ENCODE measurements at places on chromosomes 16 and 17.

DNA sequence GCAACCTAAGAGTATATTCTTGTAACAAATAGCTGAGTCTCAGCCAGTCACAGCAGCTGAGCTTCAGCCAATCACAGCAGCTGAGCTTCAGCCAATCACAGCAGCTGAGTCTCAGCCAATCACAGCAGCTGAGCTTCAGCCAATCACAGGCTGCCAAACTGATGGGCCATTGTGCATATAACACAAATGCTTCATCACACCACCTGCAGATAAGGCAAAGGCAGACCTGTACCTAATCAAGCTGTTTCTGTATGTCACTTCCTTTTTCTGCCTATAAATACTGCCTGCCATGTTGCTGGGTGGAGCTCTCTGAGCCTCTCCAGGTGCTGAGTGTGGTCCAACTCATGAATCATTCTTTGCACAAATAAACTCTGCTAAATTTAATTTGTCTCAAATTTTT, 19.9 kb downstream of the MYH13 start:
- DNase-seq: no peak

DNA sequence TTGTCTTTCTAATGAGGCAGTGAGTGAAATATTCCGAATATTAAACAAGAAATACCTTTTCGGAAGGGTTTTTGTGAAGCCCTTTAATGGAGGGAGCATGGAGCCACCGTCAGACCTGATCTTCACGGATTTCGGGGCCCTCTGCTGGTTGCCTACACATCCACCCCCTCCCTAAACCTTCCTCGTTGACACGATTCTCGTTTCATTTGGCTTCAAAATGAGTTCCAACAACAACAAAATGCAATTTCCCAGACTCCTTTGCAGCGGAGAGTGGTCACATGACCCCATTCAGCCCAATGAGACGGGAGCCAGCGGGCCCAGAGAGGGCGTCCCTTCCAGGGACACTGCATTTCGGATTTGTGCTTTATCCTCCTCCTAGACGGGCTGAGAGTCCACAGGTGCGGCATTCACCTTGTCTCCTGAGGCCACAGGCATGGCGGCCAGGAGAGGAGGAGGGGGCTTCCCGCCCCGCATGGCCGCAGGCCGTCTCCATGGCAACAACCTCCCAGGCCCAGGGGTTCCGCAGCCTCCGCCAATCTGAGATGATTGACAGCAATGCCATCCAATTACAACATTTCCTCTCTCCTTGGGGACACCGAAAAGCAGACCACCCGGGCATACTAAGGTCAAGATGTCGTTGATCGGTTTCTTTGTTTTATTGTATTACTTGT, 259.8 kb downstream of the C16orf95 start:
- no peak for DNase-seq

GRCh38 chr17:327971-328370, 24.6 kb downstream of the RPH3AL start:
- DNase-seq: no peak

GRCh38 chr16:28930652-28931051, 1.1 kb upstream of the CD19 start:
- no peak for DNase-seq

DNA sequence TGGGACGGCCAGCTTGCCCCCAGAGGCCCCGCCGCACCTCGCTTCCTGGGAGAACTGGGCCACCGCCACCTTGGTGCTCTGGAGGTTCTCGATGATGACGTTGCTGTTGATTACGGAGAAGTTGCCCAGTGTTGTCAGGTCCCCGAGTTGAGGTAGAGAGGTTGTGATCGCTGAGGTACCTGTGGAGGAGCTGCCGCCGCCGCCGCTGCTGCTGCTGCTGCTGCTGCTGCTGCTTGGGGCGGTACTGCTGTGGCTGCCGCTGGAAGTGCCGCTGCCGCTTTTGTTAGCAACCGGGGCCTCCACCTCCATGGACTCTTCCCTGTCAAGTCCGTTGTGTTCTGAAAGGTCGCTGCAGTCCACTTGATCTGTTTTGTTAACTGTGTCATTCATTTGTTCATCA, 9.5 kb downstream of the SALL1 start:
- no peak for DNase-seq

DNA sequence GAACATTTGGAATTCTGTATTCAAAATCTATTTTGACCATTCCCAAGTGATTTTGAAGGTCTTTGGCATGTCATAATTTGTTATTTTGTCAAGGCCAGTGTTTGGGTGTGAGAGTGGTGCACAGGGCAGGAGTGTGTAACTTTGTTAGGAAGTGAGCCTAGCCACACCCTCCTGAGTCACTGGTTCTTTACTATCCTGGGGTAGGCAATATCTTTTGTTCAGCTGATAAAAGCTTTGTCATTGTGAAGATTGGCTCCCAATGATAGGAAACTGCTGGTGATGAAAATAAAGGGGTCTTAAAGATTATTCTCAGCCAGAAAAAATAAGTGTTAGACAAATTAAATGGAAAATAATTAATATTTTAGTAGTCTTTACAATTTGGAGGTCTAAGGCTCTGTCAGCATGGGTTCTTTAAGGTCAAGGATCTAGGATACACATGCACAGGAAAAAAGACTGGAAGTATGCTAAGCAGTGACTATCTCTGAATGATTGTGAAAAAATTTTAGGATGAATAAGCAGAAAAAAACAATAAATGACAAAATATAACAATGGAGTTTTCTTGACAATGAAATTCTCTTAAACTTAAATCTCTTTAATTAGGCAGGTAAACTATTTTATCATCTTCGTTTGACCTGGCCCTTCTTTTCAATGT, 5.1 kb downstream of the UBN1 start:
- no peak for DNase-seq

DNA sequence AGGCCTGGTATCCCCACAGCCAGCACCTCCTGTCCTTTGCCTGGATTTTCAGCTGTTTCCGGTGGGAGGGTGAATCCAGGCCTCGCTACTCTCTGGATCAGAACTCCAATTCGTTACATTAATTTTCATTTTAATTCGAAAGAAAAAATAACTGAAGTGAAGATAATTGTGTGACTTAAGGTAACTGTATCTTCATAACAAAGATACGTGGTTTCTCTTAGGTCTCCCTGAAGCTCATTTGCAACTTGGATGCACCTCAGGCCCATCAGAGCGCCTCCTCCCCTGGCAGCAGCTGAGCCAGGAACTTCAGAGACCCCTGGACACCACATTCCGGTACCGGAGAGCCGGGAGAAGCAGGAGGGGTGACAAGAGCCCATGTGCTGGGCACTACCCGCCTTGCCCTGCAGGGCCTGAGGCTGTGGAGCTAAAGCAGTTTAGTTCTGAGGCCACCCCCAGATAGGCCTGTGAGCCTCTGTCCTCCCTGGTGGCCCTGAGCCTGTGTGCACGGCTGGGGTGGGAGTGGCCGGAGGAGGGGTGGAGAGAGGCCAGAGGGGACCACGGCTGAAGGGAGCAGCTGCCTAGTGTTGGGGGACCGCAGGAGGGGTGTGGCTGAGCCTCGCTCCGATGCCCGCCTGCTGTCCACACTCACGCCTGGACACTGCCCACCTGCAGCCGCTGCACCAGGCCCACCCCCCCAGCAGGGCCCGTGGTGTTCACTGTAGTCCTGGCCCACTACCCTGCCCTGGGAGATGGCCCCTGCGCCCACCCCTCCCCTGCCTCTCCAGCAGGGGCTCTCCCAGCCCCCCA, 11.4 kb upstream of the DUS1L start:
- no peak for DNase-seq

DNA sequence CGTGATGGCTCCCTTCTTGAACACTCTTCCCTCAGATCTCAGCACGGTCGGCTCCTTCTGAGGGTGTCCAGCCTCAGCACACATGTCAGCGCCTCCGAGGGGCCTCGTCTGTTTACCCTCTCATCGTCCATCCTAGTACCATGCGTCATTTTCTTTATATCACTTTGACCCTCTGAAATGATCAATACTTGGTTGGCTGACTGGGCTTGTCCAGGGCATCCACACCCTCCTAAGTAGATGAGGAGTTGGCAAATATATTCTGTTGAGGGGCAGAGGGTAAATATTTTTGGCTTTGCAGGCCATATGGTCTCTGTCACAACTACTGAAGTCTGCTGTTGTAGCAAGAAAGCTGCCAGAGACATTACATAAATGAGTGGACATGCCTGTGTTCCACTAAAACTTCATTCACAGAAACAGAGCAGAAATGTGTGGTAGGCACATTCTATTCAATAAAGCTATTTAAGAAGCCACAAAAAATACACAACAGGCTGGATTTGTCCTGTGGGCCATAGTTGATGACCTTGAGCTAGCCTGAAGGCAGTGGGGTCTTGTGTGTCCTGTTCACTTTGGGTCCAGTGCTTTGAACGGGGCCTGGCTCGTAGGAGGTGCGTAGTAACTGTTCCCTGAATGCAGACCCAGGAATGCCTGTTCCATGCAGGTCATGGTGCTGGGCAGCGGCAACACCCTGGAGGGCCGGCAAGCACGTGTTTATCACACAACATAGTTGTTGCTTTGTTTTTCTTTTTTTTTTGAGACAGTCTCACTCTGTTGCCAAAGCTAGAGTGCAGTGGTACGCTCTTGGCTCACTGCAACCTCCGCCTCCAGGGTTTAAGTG, 185.8 kb downstream of the SNX29 start:
- DNase-seq: no peak

DNA sequence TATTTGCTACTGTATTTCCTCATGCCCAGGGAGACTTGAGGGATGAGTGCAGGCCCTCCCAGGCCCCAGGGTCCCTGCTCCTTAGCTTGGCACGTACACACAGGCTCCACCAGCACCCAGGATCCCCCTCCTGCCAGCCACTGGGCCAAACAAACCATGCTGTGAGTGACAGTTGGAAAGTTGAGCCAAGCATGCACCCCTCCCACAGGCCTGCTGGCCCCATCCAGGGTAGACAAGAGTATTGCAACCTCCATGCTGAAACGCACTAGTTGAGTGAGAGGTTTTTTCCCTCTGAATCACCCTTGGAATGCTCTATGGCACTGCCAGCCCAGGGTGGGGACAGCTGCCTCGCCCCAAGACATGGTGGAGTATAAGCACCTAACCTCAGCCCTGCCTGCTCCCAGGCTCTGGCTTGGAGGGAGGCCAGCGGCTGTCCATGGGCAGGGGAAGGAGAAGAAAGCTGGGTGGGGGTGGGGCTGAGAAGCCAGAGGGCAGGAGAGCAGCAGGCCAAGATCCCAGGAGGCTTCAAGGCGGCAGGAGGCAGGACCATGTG, 49.6 kb downstream of the PITPNM3 start:
- no peak for DNase-seq

GRCh38 chr17:18037486-18037885, 1.5 kb downstream of the ATPAF2 start:
- no peak for DNase-seq

- DNase-seq: no peak
These were observed 2.6 kb downstream of the ATP2A3 start for GRCh38 chr17:3961564-3962047.

- DNase-seq: peak; percentile 15
These were observed 60.4 kb downstream of the BAIAP2 start for GRCh38 chr17:81095383-81095762.

DNA sequence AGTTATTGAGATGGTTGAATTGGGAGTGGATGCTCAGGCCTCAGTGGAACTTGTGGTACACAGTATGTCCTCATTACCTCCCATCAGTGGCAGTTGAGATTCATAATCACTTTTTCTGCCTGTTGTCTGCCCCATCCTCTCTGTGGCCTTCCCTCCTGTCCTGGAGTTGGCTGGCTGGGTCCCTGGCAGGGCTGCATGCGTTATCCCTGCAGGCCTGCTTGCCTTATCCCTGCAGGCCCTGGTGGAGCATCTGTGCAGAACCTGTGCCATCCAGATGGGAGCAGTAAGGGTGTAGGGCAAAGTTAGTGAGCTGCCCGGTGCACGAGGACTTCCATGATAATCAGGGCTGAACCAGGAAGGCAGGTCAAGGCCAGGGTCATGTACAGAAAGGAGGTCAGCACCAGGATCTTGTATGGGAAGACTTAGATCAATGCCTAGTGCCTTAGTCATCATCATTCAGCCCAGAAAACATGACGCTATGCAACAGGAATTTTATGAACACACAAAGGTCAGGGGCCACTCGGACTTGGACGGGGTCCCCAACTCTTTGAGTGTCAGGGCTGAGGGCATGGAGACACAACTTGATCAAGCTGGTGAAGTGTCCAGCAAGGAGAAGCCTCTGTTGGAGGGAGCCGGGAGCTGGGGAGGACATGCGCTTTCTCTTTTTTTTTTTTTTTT, 47.2 kb downstream of the ABCC1 start:
- no peak for DNase-seq

- DNase-seq: no peak
These were observed 6.7 kb downstream of the PRSS36 start for GRCh38 chr16:31143011-31143693.

GRCh38 chr16:76661691-76662235, 384.6 kb downstream of the CNTNAP4 start:
- DNase-seq: no peak

- DNase-seq: no peak
These were observed 625.1 kb downstream of the HS3ST4 start for GRCh38 chr16:26316683-26317464.

DNA sequence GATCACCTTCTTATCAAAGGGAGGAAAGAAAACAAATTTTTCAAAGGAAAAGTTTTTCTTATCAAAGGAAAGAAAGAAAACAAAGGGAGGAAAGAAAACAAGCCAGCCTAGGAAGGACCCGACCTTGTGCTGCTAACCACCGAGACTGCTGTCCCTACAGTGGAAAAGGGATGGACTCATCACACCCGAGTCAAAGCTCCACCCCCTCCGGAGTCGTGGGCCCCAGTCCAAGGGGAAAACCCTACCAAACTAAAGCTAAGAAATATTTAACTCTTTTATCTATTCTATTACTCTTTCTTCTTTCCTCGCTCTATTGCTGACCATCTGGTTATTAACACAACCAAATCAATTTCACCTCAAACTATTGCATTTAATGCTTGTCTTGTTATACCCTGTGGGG, 6.1 kb upstream of the ENDOV start:
- no peak for DNase-seq

DNA sequence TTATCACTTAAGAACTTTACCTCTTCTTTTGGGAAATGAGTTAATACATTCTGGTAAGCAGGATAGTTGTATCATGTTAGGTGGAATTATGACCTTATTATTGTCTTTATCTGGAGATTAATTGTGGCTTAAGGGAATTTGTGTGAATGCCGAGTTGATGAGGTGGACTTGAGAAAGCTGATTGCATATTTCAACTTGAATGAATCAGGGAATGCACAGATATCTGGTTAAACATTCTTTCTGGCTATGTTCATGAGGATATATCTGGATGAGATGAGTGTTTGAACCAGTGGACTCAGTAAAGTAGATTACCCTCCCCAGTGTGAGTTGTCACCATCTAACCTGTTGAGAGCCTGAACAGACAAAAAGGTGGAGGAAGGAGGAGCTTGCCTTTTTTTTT, 326.1 kb upstream of the GOT2 start:
- DNase-seq: no peak

DNA sequence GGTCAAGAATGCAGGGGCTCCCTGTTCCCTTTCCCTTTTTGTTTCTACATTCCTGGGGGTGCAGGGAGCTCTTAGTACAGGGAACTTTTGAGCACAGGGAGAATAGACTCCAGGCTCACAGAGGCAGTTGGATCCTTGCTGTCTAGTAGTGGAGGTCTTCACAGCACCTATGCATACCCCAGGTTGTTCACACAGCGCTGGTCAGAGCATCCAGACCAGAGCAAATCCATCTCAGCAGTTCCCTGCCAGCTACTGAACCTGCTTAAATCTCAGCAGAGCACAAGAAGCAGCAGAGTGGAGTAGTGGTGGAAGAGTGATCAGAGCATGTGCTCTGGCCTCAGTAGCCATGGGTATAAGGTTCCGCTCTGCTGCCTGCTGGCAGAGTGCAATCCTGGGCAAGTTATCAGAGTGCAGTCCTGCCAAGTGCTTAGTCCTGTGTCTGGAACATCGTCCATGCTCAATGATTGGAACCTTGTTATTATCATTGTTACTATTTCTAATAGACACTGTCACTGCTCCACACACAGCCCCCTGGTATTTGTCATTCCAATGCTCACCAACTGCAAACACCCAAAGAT, 220.4 kb downstream of the CBLN1 start:
- no peak for DNase-seq
